Pulmonary artery endothelial cell (primary cell): ENCODE measurements at places on chromosomes 5 and 9.

DNA sequence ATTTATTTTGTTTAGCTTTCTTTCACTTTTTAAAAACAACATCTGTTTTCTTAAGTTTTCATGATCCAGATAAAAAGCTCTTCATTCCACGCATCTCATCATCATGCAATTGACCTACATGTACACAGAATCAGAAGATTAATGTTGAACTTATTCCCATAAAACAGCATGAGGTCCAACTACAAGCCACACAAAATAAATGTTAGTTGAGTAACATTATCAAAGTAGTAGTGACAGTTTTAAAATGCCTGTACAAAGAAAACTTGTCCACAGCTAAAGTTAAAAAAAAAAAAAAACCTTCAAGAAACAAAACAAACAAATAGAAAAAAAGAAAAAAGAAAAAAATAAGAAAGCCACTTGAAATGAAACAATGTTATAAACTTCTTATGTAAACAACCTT lies 846.3 kb downstream of the TLE1 start:
- no peak for DNase-seq

GRCh38 chr5:39518516-39518915 lies 93.7 kb upstream of the DAB2 start:
- DNase-seq: no peak

DNA sequence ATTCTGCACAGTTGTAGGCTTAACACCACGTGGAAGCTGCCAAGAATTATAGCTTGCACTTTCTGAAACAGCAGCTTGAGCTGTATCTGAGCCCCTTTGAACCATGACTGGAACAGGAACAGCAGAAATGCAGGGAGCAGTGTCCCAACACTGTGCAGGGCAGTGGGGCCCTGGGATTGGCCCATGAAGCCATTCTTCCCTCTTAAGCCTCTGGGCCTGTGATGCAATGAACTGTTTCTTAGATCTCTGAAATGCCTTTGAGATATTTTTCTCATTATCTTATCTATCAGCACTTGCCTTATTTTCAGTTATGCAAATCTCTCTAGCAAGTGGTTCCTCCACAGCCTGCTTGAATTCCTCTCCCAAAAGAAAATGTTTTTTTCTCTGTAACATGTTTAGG lies 87.0 kb upstream of the MTAP start:
- DNase-seq: no peak

GRCh38 chr9:96436456-96437126 lies 13.4 kb upstream of the HABP4 start:
- DNase-seq: no peak

DNA sequence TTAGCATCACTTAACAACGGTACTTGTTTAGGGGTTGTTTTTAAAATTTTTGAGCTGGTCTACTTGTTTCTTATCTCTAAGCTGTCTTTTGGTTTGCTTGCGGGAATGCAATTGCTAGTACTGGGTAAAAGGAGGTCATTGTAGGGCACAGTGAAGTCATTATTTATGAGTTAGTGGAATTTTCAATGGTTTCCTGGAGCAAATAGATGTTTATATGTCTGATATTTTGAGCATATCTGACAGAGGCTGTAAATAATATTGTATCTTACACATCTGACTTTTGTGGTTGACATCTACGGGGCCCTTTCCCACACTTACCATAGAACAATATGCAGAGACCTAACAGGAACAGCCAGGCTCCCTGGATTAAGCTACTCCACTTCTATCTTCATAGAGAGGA lies 90.4 kb upstream of the IL6ST start:
- DNase-seq: no peak

- no peak for DNase-seq
Observed at GRCh38 chr9:563200-563599, 278.3 kb upstream of the DMRT1 start.

DNA sequence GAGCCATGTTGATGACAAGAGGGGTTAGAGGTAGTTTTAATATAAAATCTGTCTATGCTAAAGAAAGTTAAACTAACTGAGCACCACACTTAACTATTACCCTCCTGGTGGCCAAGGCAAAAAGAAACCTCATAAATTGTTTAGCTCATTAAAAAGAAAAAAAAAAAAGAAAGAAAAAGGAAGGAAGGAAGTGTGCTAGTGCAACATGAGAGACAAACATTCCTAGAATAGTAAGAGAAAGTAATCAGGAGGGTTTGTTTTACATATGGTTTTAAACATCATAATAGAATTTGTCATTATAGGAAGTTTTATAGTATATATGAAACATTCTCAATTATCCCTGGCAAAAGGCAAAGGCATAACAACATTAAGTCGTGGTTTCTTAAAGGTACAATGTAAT lies 152.3 kb downstream of the SNX18 start:
- DNase-seq: no peak

DNA sequence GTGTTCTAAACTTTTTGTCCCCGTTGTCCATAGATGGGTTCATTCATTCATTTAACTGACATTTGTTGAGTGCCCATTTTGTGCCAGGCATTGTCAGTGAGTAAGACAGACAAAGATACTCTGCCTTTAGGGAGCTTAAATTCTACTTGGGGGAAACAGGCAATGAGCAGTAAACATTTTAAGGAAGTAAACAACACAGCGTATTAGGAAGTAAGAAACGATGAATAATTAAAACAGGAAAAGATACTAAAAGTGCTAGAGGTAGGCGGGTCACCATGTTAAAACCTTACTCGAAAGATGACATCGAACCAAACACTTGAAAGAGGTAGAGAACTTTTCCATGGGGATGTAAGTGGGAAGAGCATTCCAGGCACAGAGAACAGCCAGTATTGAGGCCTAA lies 5.5 kb upstream of the MAML1 start:
- no peak for DNase-seq

- no peak for DNase-seq
Observed at GRCh38 chr9:135036861-135037465, 50.5 kb upstream of the OLFM1 start.

GRCh38 chr5:119328753-119329602 lies 26.8 kb upstream of the TNFAIP8 start:
- no peak for DNase-seq

DNA sequence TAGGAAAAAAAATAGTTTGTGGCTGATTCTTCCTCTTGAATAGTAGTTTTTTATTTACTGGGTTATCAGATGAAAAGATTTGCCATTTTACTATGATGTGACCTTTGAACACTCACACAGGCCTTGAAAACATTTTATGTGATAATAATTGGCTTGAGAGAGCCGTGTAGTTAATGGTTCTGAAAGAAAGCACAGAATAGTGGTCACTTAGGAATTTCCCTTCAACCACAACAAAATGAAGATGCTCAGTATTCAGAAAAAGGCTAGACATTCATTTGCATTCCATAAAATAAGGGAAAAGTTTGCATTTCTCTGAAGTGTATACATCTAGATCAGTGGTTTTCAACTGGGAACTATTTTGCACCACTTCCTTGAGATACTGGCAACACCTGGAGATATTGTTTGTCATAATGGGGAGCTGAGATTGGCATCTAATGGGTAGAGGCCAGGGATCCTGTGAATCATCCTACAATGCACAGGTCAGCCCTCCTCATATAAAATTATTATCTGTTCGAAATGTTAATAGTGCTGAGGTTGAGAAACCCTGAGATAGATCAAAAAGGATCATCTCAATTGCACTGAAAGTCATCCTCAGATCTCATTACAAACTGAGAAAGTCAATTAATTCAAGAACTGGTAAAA lies 446.4 kb upstream of the CCNG1 start:
- no peak for DNase-seq

DNA sequence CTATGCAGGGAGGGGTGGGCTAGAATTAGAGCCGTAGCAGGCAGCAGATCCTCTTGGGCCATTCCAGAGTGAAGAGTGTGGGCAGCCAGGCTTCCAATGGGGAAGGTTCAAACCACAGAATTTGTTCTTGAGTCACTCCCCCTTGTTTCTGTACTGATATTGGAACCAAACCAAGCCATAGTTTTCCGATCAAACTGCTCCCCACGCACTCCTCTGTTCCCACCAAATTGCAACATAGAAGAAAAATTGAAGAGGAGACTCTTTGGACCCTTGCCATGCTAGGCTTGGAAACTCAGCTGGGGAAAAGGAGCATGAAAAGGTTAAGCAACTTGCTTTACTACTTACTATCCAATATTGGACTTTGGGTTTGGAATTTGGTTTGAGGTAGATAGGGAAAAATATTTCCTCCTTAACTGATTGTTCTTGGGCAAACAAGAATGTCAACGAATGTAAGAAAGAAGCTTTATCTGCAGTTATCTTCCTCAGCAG lies 165.8 kb upstream of the NR3C1 start:
- no peak for DNase-seq

- no peak for DNase-seq
Observed at GRCh38 chr9:137745541-137745991, 126.8 kb downstream of the EHMT1 start.

- DNase-seq: no peak
Observed at GRCh38 chr5:81759632-81760005, 8.7 kb upstream of the SSBP2 start.

- DNase-seq: no peak
Observed at GRCh38 chr5:157069949-157070348, 11.0 kb upstream of the HAVCR1 start.

DNA sequence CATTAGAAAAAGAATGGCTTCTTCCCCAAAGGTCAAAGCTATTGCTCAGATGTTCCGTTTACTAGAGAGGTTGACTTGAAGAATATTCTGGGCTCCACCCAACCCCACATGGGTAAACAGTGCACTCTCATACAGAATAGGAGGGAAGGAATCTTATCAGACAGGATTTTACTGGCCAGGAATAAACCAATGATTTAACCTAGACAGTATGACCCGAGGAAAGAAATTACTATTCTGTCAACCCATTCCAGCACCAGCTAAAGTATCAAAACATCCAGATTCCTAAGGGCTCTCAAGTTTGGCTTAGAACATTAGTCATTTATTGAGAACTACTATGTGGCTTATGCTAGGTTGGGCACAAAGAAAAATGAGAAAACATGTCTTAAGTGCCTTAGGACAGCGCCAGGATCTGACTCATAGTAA lies 493.6 kb upstream of the KLF4 start:
- DNase-seq: no peak

DNA sequence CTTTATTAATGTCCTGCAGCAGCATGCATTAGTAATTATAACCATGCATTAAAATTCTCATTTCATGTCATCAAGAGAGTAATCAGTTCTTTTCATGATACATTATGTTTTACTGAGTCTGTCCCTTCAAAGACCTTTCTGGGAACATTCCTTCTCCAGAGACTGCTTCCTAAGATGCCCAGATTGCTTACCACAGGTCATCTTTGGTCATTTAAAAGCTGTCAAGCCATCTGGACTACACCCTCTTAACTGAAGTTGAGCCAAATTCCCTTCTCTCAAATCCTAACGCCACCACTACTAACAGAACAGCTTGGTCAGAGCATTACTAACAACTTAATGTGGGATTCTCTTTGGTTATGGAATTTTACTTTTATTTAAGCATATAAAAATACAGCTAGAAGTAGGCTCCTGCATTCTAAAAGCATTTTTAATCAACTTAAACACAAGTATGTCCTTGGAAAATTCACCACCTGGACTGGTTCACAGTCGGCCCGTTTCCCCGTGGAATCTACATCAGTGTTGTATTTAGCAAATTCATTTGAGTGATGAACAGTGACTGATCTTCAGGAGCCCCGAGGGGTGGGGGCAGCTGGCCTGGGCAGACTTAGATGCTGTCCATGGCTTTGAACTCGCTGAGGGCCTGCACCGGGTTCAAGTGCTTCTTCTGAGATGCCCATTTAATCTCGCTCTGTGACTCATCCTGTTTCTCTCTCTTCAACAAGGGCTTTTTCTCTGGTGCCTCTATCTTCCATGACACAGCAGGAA lies 92.8 kb upstream of the CCDC112 start:
- DNase-seq: no peak

GRCh38 chr5:96297867-96298266 lies 135.2 kb downstream of the PCSK1 start:
- DNase-seq: no peak

GRCh38 chr9:137726764-137727163 lies 108.0 kb downstream of the EHMT1 start:
- DNase-seq: no peak

DNA sequence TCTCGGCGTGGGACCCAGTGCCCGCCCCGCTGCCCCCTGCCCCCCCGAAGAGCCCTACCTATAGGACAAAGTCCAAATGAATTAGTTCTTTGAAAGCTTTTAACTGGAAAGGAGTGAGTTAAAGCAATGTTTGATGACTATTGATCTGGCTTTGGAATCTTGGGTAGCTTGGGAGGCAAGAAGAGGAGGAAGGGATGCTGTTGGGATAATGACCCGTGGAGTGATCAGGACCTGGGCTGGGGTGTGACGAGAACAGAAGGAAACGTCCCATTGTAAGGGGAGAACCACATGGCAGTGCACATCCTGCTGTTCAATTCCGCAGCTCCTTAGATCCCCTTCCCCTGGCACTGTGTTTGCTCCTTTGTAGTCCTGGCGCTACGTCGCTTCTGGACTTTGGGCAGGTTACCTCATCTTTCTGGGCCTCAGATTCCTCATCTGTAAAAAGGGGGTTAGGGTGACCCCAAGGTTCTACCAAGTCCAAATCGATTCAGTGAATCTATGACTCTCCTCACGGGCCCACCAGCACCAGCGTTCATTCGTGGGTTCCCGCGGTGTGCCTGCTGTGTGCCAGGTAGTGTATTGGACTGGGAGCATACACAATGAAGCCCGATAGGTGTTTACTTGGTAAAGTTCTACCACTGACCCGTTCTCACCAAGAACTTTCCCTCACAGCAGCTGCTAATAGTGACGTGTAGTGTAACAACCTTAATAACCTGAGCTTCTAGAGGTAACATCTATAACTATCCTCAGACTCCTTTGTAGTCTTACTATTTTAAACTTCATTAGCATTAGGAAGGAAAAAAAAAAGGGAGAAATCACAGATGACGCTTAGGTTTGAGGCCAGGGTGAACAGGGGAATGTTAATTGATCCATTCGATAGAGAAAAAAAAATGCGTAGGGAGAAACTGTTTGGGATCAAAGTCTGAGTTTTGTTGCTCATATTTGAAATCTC lies 1.1 kb upstream of the NADK2 start:
- no peak for DNase-seq

GRCh38 chr5:126641387-126641786 lies 40.6 kb downstream of the PHAX start:
- no peak for DNase-seq

- DNase-seq: no peak
Observed at GRCh38 chr5:55638051-55638450, 74.1 kb downstream of the SLC38A9 start.
